ENCODE measurements at places on chromosomes 11 and 22.

- no peak for DNase-seq
Observed at GRCh38 chr11:3892156-3892555, 36.7 kb downstream of the STIM1 start.

- DNase-seq, result no peak
Observed at GRCh38 chr11:75491465-75491864, 34.3 kb downstream of the GDPD5 start.

- DNase-seq, result no peak
Observed at GRCh38 chr11:59573216-59573615, 42.4 kb downstream of the OSBP start.

GRCh38 chr11:44571871-44572270, 6.4 kb downstream of the CD82 start:
- DNase-seq, result no peak

GRCh38 chr11:120554766-120555432, 43.4 kb downstream of the GRIK4 start:
- no peak for DNase-seq

GRCh38 chr11:21132146-21132720, 462.8 kb downstream of the NELL1 start:
- DNase-seq, result no peak

- peak; percentile 44 for DNase-seq
Observed at GRCh38 chr11:18012906-18013781, at the start of gene SERGEF. Gene SERGEF (minus strand): TSS chr11:18013047. CDS start chr11:18013010, 37 bp downstream.

- no peak for DNase-seq
Observed at GRCh38 chr11:130554241-130555055, 106.0 kb downstream of the ADAMTS15 start.

GRCh38 chr11:63769714-63770455, 1.3 kb upstream of the ZFTA start:
- peak; percentile 68 for DNase-seq

- peak; percentile 81 for DNase-seq
Observed at GRCh38 chr11:102047305-102047924, at the start of gene CFAP300. Gene CFAP300 (plus strand): TSS chr11:102047437. CDS start chr11:102047471, 34 bp downstream.

DNA sequence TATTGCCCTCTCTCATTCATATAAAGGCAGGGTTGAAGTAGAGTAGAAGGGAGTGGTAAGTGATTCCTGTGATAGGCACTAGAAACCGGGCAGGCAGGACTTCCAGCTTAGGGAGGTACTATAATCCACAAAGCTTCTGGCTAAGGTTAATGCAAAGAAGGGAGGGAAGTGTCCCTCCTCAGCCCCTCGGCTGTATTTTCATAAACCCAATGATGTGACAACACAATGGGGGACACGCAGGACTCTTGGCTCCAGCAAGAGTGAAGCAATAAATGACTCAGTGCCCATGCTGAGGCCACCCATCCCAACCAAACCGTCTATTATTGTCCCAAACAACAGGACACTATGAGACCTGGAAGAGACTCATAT, 90.7 kb downstream of the ETS1 start:
- no peak for DNase-seq

DNA sequence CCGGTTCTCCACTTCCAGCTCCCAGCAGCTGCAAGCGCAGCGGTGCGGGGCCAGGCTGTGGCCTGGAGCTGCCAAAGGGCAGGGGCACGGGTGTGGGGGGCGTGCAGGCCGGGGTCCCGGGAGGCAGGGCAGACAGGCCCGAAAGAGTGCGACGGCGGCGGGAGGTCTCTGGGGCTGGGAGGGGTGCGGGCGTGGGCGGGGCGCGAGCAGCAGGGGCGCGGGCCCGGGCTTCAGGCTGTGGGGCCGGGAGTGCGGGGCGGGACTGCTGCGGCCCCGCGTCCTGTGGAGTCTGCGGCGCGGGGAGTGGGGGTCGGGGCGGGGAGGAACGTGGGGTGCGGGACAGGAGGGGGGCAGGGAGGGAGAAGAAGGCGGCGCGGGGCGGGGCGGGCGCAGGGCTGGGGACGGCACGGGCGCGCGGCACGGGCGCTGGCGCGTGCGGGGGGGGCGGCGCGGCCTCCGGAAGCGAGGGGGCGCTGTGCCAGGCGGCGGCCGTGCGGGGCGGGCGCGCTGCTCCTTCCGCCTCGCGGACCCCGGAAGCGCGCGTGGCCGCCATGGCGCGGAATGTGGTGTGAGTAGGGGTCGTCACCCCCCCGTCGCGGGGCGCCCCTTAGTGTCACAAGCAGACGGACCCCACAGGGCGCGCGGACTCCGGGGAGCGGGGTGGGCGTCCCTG, at the start of gene MRPL23:
Gene MRPL23 (plus strand): TSS at position 521 of the 673 bp plus-strand sequence. CDS start 31 bp downstream, at position 552.
- DNase-seq, result no peak

DNA sequence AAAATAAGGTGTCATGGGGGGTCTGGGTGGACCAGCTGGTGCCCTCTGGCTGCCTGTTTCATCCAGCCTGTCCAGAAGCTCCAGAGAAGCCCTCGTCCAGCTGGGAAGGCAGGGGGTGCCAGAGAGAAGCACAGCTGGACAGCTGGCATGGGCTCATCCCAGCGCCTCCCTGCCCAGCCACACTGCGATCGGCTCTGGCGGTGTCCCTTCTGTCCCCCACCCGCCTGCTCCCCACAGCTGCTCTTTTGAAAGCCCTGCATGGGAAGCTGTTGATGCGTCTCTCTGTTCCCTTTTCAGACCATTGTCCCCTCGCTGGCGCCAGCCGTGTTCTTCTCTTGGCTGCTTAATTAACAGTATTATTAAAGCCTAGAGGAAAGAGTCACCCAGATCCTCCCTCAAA, 86.5 kb downstream of the MN1 start:
- DNase-seq, result no peak

DNA sequence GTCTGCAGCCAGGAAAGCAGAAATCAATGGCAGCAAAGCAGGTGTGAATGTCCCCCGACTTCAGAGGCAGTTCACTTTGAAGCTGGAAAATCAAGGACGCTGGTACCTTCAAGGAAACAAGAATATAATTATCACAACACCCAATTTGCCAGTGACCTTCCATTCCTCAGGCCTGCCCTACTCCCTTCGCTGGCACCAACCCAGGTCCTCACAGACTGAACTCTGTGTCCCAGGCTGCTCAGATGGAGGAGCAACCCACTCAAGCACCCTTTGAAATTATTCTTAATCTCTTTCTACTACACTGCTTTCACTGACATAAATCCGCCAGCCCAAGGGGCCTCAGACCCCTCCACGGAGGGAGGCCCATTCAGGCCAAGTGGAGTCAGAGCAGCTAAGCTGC, 64.7 kb upstream of the WT1 start:
- DNase-seq, result no peak

DNA sequence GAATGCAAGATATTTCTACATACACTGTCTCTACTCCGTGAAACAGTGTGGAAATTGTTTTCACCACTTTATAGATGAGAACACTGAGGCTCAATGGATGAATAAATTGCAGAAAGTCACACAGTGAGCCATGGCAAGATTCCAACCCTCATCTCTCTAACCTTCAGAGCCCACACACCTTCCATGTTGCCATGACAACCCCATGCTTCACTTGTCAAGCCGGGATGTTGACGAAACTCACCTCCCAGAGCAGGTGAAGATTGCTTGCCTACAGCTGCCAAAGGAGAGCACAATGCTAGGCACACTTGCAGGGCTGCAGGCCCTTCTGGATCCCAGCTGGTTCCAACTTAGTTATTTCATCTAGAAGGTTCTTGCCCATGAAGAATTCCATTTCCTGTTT, 71.4 kb upstream of the SEZ6L start:
- no peak for DNase-seq

DNA sequence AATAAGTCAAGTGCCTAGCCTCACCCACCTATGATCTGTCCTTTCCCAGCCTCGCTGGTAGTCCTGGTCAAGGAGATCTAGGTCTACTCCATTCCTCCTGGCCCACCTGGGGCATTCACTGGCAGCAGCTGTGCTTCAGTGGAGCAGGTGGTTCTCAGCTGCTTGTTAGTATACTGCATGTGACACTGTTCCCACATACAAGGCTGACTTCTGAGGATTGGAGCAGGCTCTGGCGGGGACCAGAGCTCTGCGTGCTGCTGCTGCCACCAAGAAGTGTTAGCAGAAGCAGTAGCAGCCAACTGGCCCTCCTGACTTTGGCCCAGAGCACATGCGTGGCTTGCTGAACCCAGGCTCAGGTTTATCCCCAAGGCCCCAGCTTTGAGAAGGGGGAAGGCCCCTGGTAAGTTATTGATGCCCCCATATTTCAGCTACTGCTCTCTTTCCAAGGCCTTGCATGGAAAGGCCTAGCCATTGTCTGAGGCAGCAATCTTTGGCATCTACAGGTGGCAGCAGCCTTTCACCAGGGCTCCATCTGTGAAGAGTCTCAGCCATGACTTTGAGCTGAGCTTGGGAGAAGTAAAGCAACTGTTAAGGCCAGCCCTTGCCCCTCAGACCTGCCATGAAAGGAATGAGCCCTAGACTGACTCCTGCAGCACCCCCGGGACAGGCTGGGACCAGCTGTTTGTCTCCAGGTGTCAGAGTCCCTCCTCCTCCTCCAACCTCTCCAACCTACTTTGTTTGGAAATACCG, 26.5 kb downstream of the ARHGAP1 start:
- DNase-seq, result no peak

GRCh38 chr11:77009533-77010160, 24.6 kb upstream of the B3GNT6 start:
- no peak for DNase-seq

DNA sequence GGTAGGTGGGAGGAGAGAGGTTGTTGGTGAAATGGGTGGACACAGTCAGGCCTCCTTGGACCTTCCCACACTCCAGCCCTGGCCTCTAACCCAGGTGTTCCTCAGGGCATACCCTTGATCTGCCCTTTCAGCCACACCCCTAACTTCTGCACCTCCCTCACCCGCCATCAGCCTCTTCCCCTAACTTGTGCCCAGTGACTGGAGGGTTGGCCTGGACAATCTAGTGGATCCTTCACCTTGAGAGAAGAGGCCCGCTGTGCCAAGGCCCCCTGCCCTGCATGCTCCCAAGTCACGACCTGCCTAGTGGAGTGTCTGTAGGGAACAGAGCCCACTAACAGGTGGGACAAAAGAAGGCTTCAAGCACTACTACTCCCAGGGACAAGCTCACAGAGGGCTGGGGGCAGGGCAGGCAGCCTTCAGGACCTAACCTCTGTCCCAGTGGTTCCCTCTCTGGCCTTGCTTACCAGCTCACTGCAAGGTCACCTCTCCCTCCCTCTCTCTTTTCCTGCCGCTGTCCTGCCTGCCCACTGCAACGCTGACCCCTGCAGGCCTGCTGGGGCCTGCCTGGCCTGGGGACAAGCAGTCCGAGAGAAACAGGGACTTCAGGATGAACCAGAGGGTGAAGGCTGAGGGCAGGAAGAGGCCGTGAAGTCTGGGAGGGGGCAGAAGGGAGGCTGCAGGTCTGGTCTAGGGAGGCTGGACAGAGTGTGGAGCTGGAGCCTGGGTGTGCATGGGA, 3.3 kb downstream of the SYT7 start:
- DNase-seq, result no peak

GRCh38 chr11:77091146-77091940, 11.3 kb upstream of the OMP start:
- peak; percentile 29 for DNase-seq

DNA sequence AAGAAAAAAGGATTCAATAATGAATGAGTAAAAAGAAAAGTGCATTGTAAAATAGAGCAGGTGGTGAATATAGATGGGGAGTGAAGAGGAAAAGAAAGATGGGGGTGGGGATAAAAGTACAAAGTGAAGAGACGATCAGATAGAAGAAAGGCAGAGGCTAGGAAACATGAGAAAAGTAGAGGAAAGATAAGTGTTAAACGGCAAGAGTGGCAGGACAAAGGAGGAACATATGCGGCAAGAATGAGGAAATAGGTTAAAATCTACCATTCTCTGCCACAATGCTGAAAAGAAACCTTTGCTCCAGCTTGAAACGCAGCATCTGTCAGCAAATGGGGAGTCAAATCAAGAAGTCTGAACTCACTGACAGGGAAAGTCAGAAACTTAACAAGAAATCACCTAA, 6.8 kb downstream of the FUT4 start:
- DNase-seq, result no peak

- DNase-seq, result no peak
Observed at GRCh38 chr22:26429458-26430286, 612 bp downstream of the ASPHD2 start.

GRCh38 chr22:49838771-49839717, 11.4 kb upstream of the BRD1 start:
- DNase-seq, result no peak

GRCh38 chr11:125903711-125904659, at the start of gene DDX25:
Gene DDX25 (plus strand): TSS chr11:125904508. CDS start chr11:125904518, 10 bp downstream.
- DNase-seq, result peak; percentile 32

DNA sequence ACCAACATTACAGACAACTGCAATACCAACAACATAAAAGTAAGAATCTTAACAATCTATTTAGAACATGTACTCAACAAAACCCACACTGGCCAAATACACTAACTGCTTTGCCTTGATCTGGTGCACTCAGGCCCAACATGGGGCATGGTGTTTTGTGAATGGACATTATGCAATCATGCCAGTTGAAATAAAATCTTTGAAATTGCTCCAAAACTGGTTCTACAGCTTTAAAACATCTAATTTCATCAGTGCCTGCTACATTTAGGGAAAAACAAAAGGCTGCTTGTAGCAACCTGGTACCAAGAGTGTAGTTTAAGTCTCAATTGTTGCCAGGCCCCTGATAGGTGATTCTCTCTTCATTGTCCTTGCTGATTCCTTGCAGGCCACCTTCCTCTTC, 3.3 kb upstream of the CTR9 start:
- no peak for DNase-seq

GRCh38 chr11:78337554-78337924, 80.1 kb downstream of the GAB2 start:
- no peak for DNase-seq

DNA sequence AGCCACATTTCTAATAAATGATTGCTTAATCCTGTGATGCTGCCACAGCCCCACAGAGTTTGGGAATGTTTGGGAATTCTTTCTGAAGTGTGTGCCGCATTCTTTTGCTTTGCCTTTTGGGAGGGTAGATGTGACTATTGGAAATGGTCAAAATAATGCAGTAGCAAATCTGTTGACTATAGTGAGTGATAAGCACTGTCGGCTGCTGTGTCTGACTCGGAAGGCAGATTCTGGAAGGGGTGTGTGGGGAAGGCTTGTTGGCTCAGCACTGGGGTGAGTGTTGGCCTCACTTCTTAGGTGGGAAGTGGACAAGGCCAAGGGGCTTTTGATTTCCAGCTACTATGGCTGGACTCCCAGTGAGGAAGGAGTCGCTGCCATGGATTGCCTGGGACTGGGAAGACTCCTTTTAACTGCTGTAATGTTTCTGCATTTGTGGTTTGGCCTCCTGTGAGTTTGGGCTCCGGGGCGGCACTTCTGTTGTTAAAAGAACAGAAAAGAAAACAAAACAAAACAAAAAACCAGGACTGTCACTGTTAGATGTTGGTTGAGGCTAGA, 20.1 kb downstream of the ZBTB16 start:
- no peak for DNase-seq

GRCh38 chr11:47442514-47442913, 6.4 kb downstream of the RAPSN start:
- no peak for DNase-seq

GRCh38 chr11:3119141-3119821, 45.8 kb downstream of the OSBPL5 start:
- DNase-seq, result no peak

- no peak for DNase-seq
Observed at GRCh38 chr11:6587360-6587953, 16.0 kb downstream of the RRP8 start.

- peak; percentile 21 for DNase-seq
Observed at GRCh38 chr22:28594797-28595462, 84.7 kb downstream of the TTC28 start.

Measured in NCI-H1417 treated with DMSO at 0.1 percent for 48 hours (cell line).